Activated CD8-positive, alpha-beta memory T cell treated with anti-CD3 and anti-CD28 coated beads for 1 hour (primary cell): ENCODE measurements at places on chromosomes 4 and X.

DNA sequence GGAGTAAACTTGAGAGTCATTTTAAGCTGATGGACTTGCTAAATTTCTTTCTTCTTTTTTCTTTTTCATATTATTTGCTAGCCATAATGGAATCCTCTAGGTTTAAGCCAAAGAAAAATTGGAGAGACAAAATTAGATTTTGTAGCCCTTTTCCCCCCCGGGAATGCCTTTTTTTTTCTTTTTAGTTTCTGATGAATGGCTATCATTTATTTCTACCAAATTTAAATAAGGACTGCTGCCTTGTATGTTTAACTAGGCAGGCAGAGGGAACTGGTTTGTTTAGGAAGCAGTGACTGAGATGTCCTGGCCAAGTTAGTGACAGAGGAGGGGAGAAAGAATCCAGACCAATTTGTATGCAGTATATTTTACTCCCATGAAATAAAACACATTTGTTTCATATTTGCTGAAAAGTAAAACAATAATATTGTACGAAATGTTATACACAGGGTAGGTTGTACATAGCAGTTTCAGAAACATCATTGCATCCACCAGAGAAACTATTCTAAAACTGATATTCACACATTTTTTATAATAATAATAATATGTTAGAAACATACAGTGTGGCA, 5.7 kb downstream of the PITX2 start:
- DNase-seq = no peak

DNA sequence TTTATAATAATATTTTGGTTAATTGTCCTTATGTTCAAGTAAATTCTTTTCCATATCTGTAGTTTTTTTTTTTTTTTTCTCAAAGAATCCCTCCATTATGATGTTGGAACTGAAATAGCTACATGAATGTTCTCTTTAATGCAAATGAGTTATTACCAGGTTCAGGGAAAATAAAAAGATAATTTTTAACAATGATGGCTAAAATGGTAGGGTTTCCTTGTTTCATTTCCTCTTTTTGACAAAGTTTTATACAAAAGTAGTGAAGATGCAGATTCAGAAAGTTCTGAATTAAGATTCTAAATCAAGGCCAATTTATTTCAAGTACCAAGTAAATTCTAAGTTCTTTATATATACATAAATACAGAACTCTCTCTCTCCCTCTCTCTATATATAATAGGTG, 779.0 kb upstream of the INTU start:
- no peak for DNase-seq

DNA sequence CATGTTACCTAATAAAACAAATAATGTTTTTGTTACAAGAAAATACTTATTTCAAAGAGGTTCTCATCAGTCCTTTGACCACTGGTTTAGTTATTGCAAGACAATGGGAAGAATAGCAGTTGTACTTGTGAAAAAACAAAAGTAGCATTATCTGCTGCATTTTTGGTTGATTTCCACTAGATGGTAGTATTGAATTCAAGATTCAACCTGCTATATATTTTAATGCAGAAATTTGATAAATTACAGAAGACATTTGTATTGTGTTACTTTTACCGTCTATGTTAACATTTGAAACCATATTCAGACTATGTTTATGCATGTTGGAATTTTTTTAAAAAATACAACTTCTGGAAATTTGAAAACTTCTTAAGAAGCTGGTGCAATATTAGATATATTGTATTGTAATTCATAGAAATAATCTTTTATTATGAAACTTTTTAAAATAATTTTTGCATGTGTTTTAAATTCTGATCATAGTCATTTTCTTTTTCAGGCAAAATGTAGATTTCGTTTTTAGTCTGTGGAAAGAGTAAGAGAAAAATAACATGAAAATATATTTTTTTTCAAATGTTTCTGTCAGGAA, 56.4 kb downstream of the SPCS3 start:
- DNase-seq = no peak

- no peak for DNase-seq
Observed at GRCh38 chrX:155334486-155335336, at the start of gene CLIC2. Gene CLIC2, minus strand, starts transcription at chrX:155334614. Its CDS starts 187 bp downstream, at chrX:155334427.

DNA sequence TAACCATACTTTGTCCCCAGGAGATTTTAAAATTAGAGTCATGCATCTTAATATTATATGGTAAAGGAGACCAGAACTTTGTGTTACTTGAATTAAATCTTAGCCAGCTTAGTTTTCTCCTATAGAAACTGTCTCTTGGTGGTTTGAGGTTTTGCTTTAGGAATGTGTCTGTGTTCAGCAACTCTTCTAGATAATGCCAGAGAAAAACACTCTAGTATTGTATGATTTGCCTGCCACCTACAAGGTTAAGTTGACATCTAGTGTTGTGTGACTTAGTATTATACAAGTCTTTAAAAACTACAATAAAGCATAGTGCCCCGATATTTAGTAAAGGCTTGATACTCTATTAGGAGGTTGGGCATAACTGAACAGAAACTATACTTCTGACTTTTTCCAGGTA, 2.1 kb downstream of the UGT8 start:
- DNase-seq = no peak

DNA sequence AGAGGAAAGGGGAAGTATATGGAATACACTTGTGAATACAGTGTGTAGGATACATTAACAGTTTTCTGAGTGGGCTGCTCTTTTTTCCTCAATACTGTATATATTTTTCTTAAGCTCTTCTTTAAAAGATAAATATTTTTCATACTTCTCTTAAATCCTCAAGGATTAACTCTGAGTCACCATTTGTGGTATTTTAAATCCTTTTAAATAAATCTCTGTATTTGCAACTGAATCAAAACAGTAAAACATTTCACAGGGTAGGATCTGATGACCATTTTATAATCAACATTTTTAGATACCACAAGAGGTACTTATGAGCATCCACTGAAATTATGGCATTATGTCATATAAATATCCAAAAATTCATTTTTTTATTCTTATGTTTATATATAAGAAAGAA, 87.6 kb downstream of the GAB1 start:
- DNase-seq = no peak

DNA sequence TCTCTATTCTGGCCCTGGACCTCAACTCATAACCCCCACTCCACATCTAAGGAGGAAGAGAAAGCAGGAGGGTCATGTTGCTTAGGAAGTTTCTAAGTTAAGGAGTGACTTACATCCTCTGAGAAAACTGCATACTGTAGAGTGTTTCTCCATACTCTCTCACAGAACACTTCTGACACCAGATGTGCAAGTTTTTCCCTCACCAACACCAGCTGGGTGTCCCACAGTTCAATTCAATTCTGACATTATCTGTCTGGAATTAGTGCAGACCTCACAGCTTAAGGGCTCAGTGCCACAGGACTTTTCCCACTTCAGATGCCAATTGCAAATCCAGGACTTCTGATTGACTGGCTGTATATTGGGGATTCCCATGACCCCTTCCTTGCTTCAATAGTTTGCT, 89.0 kb upstream of the SFRP2 start:
- no peak for DNase-seq

DNA sequence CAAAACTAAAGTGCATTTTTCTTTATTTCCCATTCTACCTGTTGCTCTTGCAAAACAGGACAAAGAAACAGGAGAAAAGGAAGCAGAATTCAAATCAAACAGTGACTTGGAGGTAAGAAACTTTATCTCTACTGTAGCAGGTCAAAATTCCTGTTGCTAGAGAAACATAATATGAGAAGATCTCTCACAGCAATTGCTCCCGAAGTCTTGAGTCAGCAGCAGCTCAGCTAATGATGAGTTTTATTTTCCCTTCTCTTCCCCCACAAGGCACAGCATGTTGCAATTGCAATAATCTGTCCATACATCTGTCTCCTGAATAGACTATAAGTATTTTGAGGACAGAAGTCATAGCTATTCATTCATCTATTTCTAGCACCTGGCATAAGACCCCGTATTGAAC, 112.7 kb downstream of the CLNK start:
- no peak for DNase-seq

DNA sequence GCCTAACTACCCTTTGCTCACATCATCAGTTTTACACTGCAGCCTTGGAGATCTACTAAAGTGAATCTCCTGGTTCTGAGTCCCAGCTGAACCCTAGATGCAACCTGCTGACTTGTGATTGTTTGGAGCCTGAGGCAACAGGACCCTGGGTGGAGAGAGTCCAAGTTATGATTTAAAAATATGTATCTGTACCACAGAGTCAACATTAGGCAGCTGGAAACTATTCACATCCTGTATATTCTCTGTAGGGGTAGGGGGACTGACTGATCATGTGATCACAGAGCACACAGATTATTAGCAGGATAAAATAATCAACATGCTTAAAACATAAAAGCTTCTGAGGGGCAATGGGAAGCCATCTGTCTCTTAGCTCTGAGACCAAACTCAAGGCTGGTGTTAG, 52.1 kb downstream of the CT47B1 start:
- DNase-seq = no peak

DNA sequence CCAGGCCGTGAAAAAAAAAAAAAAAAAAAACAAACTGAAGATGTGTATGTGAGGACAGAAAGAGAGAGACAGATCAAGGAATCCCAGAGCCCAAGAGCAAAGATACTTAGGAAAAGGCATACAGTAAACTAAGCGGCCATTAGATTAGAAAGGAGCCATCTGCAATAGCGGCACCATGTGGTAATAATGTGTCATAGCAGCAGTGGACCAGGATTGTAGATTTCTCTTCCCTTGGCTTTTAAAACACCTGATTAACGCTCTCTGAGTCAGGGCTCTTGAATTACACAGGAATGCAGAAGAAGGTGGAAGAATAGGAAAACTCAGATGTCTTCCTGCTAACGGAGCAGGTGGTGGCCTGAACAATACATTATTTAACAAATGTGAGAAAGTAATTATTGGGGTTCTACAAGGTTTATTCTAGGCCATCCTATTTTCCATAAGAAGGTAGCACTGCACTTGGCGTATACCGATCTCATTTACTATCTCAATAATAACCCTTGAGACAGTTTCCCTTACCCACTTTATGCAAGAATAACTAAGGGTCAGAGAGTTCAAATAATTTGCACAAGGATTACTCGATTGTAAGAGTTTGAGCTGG, 182.7 kb downstream of the KCNIP4 start:
- DNase-seq = no peak

DNA sequence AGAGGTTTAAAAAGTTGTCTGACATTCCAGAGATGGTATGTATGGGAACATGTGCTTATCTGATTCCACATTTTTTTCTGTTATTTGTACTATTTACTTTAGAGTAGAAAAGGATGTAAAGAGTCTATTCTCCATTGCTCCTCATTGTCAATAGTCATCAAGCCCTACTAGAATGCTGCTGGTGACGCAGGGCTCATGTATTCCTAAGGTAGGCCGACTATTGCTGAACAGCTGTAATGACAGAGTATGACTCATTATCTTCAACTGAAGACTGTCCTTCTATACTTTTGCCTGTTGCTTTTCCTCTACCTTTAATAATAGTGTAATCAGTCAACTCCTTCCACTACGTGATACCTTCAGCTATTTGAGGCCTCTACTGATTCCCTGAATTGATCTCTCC, 509.1 kb upstream of the NR3C2 start:
- no peak for DNase-seq

DNA sequence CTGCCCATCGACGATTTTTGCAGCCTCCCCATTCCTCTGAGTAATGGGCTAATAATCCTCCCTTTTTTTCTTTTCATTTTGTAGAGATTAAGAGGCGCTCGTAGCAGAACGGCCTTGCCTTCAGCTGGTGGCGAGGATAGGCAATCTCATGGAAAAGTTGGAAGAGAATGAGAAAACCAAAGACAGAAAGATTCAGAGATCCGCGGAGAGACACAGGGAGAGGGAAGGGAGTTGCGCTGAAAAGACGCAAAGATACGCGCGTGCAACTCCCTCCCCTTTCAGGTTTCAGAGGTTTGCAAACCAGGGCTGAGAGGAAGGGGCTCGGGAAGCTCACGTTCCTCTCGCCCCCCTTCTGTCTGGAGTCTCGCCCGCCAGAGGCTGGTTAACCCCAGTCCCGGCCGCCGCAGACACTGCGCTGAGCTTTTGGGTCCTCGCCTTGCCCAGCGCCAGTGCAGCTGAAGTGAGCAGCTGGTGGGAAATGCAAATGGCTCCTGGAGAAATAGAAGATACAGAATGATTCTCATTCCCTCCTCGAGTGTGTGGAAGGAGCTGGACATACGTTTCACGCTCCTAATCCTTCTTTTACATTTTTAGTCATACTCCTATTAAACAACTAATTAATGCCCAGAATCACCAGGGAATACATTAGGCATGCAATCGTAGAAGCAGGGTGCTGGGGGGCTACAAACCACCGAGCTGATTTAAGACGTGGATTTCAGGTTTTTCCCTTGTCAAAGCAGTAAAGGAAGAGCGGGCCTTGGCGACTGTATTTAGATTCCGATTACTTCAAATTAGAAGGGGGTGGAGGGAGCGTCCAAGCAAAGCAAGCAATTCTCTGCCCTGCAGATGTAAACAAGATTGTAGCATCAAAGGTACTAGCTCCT, 16.6 kb upstream of the PITX2 start:
- no peak for DNase-seq

GRCh38 chr4:168981460-168981859, 28.6 kb downstream of the CBR4 start:
- no peak for DNase-seq

- no peak for DNase-seq
Observed at GRCh38 chr4:117984366-117984680, 50.0 kb upstream of the NDST3 start.

DNA sequence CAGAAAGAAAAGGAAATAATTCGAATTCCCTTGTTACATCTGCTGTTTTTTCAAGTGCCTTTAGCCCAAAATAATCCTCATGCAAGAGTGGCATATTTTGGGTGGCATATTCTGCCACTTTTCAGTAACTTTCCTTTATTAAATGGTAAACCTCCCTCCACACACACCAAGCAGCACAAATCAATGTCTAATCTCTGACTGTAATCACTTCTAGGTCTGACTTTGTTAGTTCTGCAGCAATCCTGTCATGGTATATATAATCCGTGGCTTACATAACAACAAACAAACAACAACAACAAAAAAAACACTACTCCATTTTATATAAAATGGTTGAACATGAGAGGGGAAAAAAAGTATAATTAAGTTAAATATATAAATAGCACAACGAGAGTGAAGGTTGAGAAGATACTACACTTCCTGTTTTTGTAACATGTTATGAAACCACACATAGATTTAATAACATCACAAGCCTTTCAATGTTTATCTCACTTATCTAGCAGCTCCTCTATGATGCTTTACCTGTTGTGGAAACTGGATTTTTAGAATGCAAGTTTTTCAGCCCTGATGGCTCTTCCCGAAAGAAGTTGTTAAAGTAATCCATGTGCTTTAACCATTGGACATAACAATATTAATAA, 715.4 kb downstream of the GRXCR1 start:
- no peak for DNase-seq

GRCh38 chr4:147015491-147015890, 69.8 kb upstream of the TTC29 start:
- no peak for DNase-seq

GRCh38 chr4:77821775-77822174, 2.6 kb upstream of the CNOT6L start:
- no peak for DNase-seq

DNA sequence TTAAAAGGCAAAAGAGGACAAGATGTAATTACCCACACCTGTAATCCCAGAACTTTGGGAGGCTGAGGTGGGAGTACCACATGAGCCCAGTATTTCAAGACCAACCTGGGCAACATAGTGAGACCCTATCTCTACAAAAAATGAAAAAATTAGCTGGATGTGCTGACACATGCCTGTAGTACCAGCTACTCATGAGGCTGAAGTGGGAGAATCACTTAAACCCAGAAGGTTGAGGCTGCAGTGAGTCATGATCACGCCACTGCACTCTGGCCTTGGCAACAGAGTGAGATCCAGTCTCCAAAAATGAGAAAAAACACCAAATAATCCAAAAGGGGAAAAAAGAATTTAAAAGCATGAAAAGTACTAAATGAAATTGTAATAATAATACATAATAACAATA, 30.8 kb downstream of the NR0B1 start:
- DNase-seq = no peak
